ENCODE measurements at places on chromosomes 4 and X. TPM values are rescaled to one million over a fixed set of nuclear protein-coding genes. Genes with fewer than 3 reads are reported as not detected.

DNA sequence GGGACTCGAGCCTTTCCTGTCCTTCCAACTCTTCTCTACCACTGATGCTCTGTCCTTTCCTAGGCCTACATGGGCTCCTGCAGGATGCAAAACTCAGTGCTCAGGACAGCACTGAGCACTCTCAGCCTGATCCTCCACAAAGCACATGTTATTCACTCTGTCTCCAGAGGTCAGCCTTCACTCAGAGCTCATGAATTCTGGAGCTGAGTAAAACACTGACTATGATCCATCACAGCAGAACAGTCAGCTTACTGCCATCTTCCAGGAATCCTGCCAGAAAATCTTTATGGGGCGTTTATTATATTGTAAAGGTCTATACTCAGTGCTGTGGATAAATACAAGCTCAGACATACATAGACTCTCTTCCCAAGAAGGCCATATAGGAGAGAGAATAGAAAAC, 121.5 kb upstream of the CPEB2 start:
- DNase-seq: no peak

ZNF711 gene
- 102 TPM for total RNA-seq

GRCh38 chr4:114729068-114729738, 130.6 kb downstream of the UGT8 start:
- no peak for DNase-seq

SLC6A14 gene
- not detected for total RNA-seq

DNA sequence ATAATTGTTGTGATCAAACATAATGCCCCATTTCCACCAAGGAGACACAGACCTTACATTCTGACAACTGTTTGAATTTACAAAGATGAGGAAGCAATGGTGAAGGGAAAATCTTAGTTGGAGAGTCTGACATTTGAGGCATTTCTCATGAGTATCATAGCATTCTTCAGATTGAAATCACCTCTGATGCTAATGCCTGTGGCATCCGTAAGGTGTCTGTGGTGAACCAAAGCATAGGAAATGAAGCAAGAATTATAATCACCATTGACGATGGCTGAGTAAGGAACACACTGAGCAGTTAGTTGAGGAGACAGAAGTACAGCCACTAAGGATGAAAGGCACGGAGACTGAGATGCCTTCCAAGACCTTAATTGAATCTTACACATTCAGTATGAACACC, 575.7 kb downstream of the TRIML1 start:
- DNase-seq: no peak

DNA sequence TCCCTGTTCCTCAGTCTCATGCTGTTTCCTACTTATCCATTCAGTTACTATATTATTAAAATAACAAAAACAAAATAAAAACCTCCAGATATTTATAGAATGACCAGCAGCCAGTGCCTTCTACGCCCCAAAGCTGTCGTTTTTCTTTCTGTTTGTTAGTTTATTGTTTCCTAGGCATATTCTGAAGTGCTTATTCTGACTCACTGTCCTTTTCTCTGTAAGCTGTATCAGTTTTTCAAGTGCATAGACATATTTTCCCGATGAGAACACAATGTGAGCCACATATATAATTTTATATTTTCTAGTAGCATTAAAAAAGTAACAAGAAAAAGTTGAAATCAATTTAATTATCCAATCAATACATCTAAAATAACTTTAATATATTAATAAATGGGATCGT, 2158.6 kb upstream of the TENM3 start:
- no peak for DNase-seq

DNA sequence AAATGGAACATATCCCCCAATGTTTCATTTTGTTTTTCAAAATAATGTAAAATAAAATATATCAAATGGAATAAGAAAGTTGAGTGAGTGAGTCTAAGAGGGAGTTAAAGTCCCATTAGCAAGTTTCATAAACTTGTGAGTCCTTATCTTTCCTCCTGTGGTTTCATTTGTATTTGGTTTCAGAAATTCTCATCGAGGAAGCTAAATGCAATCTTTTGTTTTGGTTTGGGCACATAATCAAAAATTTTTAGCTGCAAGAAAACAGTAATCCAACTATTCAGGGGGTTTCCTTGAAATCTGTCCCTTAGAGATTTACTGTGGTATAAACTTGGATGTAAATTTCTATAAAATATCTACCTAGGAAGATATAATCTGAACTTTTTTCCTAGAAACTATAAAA, 124.2 kb downstream of the CAMK2D start:
- no peak for DNase-seq

DNA sequence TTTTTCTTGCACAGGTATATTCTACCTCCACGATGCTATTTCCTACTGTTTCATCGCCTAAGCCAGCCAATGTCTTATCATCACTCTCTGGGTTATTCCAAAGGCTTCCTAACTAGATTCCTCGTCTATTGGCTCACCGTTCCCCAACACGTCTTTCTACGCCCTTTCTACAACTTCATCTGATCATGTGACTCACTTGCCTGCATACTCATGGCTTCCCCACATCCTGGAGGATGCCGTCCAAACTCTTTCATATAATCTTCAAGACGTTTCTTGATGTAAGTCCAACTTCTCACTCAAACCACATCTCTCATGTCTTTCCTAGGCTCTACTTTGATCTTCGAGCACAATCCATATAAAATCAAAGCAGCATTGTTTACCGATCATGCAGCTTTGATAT, 322.0 kb upstream of the PPARGC1A start:
- no peak for DNase-seq

DNA sequence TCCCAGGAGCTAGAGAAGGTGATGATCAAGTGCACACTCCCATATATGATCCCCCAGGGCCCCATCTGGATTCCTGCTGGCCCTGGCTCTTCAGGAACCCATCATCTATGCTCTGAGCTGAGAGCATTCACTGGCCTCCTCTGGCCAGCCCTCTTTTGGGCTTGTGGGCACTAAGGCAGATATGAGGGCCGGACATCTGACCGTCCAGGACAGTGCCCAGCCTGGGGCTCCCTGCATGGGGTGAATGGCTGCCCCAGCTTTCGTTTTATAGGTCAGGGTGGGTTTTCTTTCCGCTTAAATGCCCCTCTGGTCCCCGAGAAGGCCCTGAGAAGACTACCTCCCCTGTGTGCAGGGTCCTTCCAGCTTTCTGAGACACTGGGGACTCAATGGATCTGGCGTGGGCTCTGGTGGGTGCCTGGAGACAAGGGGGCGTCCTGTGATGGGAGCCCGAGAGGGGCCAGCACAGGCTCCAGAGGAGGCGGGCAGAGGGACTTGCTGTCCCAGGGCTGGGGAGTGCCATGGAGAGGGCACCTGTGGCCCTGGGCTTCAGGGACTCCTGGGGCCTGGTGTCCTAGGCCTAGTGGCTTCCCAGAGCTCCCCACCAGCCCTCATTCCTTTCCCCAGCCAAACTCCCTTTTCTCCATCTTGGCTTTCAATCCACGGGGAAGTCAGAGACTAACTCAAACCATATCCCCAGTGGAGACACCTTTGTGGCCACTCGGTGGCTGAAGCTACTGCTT, 39.5 kb upstream of the GRPEL1 start:
- no peak for DNase-seq

TMEM255A gene
- 1.6 TPM for total RNA-seq

DNA sequence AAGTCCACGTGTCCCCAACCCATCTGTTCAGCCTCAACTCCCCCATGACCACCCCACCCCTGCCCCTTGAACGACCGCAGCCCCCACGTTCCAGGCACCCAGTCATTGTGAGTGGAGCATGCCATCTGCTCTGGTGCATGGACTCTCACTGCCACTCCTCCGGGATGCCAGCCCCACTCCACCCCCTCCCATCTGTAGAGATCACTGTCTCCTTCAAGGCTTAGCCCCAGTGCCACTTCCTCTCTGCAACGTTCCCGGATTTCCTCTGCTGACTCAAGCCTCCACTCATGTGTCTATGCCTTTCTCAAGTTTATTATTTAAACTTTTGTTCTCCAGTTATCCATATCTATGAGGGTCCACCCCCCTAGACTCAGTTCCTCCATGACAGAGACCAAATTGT, 54.0 kb downstream of the MAML3 start:
- DNase-seq: no peak

- DNase-seq: no peak
Observed at GRCh38 chrX:105744291-105744690, 78.0 kb upstream of the NRK start.

ARR3 gene
- not detected for total RNA-seq

- no peak for DNase-seq
Observed at GRCh38 chr4:66355328-66355727, 685.0 kb upstream of the EPHA5 start.

DNA sequence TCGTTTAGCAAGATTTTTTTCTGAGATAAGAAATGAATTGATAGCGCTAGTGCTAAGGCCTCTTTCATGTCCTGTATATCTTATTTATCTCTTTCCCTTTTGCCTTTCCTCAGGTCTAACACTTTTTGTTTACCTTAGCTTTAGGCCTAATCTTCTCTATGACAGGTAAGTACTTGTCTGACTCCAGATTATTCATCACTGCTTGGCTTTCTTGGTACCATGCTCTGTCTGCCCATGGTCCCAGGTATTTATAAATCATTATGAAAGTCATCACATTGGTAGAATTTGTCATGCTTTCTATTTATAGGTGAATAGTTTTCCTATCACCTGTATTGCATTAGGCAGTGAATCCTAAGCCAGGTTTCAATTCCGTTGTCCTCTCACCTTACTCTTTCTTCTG, 99.5 kb upstream of the CTSO start:
- no peak for DNase-seq

USP17L26 gene
- total RNA-seq: not detected

- no peak for DNase-seq
Observed at GRCh38 chr4:84948056-84948455, 18.4 kb downstream of the WDFY3 start.

DNA sequence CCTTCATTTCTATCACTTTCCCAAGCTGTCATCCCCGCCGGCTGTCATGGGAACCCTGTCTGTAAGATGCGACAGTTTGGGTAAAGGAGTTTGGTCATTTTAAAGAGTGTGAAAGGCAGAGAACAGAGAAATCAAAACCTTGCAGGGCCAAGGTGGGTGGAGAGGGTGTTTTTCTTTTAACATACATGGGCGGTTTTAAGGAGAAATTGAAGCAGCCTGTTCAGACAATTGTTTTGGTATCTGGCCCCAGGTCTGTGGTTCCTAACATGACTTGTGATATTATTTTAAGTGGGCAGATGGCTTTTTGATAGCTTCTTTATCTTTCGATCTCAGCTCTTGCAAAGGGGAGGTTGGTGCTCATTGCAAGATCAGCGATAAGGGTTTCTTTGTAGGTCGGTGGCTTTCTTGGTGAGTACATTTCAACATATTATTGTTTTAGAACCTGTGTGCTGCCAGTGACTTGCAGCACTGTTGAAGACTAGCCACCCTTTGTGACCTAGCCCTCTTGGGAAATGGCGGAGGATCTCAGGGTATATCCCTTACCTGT, 3.7 kb downstream of the PPP1R3F start:
- DNase-seq: no peak

GRCh38 chr4:159077702-159078495, 25.0 kb upstream of the RAPGEF2 start:
- no peak for DNase-seq

DNA sequence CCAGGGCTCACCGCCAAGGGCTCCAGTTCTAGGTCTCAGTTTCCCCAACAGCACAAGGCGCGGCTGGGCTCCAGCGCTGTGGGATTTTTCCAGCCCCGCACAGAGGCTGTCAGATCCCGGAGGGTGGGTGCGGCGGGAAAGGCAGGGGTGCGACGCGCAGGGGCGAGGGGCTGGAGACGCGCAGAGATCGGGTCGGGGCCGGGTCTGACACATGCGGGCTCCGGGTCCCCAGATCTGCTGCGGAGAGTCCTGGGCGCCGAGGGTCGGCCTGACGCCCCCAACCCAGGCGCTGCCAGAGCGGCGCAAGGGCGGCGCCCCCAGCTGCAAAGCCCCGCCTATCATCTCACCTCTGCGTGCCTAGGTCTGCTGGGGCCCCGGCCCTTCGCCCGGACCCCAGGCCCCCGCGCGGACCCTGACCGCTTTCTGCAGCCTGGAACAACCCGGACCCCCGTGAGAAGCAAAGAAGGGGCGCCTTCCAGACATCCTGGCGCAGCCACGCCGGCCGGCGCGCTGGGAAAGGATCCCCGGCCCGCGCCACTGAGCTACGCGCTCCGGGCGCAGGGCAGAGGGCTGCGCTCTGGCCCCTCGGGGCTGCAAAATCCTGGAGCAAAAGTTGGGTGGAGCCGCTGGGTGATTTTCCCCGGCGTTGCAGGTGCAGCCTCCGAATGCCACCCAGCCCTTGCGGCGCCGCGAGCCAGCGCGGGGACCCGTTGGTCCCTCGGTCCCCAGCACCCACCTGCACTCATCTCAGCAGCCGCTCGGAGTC, 486 bp downstream of the ABLIM2 start:
- no peak for DNase-seq

TRAPPC2 gene
- total RNA-seq: 76.6 TPM

DNA sequence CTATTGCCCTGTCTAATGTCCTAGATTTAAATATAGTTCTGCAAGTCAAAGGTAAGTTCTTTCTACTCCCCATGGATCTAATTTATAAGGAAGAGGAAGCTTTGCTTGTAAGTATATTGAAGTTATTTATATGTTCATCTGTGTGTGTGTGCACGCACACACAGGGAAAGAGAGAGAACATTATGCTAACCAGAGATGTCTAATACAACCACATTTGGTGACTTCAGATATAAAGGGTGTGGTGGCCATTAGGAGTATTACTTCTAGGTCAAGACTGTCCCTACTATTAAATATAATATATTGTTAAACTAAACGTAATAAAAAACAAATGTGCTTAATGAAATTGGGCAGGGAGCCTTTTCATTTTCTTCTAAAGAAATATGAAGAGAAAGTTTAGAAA, 4.1 kb downstream of the DCK start:
- no peak for DNase-seq

DNA sequence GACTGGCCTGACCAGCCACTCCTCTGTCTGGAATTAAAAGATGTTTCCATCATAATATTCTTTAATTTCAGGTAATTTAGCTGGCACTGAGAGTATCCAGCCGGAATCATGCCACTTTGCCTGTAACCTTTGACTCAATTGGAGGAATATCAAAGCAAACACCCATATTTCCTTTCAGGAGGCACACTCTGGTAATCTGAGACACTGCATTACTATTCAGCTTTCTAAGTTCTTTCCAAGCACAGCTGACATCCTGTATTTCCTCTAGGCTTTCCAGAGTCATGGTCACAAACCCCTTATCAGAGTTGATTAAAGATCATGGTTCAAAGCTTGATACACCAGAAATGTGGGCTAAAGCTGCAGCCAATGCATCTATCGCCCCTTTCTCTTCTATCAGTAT, 29.3 kb downstream of the INTS12 start:
- no peak for DNase-seq

ARAP2 gene
- total RNA-seq: 57.1 TPM

FAM9C gene
- total RNA-seq: 0.41 TPM

- DNase-seq: no peak
Observed at GRCh38 chr4:137825505-137825904, 293.2 kb upstream of the PCDH18 start.

DNA sequence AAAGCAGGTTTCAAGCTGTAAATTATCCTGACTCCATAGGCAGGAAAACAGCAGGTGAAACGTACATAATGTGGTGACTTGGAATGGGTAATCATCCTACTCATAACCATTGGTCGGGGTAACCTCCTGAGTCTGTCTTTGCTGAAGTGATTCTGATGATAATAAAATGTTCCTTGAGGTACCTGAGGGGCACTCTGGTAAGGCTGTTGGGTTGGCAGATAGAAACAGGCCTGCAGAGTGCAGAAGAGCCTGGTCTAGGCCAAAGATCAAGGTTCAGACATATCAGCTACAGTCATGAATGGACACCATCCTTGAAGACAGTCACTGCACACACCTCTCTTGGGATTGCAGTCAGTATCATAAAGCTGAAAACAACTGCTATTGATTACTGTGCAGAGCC, 174.7 kb upstream of the RPL34 start:
- DNase-seq: no peak

DMRTC1B gene
- 0.41 TPM for total RNA-seq

Measured in frontal cortex (tissue), 4 donors.